DMS79 (cell line): ENCODE measurements at places on chromosomes 4 and X.
A peak's percentile ranks its signal among the peaks of the same experiment; 100 is the strongest.

- DNase-seq, result peak; percentile 53
Observed at GRCh38 chr4:85747882-85748491, 273.0 kb downstream of the ARHGAP24 start.

DNA sequence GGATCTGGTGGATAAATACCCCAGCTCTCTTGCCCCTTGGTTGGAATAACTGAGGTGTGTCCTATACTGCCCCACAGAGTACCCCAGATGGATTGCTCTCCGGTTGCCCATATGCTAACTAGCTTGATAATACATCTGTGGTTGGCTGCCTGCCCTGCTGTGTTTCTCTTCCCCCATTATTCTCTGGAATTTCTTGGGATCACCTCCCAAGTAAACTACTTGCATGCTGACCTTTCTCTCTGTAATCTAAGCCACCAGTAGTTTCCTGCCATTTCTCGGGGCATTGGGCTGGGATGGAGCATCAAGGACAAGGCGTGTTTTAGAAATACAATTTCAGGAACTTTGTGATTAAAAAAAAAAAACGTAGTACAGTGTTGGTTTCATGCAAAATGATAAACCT is 25.2 kb downstream of the PPP1R2C start:
- DNase-seq, result no peak

DNA sequence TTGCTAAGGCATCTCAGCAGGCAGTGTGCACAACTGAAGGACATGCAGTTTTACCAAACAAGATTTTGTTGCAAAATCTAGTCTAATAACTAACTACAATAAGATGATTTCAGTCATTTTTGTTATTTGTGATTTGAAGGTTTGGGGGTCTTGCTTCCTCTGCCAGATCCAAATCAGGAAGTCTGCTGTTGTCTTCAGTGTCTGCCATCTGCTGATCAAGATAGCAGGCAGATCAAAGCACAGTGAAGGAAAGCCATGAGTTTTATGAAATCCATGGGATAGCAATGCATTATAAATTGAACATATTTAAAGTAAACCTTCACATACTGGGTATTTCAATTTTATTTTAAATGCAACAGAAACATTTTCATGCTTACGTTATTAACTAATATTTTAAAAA is 169.1 kb upstream of the ETNPPL start:
- no peak for DNase-seq

DNA sequence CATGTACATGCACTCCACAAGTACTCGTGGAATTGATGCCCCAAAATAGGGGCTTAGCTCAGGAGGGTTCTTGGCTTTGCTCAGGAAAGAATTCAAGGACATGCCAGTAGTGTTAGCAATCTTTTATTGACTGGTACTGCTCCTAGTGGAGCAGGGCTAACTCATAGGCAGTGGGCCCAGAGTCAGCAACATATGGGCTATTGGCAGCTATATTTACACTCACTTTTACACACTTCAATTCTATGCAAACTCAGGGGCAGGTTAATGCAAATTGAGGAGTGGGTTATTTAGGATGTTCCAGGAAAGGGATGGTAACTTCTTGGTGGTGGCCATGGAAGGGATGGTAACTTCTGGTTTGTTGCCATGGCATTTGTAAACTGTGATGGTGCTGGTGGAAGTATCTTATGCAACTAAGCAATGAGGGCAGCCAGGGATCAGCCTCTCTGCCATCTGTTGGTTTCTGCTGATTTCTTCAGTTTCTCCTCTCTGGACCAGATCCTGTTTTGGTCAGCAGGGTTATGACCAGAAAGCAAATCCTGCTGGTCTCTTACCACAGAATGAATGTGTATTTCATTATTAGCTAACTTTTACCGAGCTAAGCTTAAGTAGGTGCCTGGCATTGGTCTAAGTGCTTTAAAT is 69.2 kb upstream of the FAT1 start:
- no peak for DNase-seq

DNA sequence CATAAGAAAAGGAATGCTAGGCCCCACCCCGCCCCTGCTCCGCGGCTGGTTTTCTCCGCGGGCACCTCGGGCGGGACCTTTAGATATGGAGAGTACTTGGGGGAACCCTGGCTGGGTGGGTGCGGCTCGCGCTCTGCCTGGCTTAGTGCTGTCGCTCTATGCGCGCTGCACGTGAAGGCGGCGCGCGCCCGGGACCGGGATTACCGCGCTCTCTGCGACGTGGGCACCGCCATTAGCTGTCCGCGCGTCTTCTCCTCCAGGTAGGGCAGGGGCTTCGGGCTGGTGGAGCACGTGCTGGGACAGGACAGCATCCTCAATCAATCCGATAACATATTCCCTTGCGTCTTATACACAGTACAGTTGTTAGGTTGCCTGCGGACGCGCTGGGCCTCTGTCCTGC is 56.0 kb downstream of the MAGEB10 start:
- no peak for DNase-seq

DNA sequence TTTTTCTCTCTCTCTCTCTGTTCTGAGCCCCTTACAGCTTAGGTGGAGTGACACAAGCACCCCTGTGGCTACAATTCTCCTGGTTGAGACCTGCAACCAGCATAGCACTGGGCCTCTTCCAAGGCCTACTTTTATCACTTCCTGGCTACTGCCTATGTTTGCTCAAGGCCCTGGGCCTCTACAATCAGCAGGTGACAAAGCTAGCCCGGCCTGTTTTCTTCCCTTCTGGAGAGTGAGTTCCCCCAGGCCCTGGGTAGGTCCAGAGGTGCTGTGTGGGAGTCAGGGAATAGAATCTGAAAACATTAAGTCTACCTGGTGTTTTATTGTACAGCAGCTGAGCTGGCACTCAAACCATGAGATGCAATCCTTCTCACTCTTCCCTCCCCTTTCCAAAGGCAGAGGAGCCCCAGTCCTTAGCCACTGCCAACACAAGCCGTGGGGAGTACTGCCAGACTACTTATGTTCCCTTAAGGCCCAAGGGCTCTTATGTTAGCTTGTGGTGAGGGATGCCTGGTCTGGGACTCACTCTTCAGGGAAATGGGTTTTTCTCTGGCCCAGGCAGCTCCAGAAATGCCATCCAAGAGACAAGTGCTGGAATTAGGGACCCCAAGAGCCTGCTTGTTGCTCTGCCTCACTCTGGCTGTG is 23.8 kb upstream of the MAGEC3 start:
- DNase-seq, result no peak

DNA sequence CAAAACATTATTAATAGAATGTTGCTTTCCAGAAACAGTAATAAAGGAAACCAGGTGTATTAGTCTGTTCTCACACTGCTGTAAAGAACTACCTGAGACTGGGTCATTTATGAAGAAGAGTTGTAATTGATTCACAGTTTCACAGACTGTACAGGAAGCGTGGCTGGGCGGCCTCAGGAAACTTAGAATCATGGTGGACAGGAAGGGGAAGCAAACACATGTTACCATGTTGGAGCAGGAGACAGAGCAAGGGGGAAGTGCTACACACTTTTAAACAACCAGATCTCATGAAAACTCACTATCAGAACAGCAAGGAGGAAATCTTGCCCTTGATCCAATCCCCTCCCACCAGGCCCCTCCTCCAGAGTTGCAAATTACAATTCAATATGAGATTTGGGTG is 815.8 kb downstream of the TRIML1 start:
- no peak for DNase-seq
